ENCODE measurements at places on chromosomes 7 and 10.

- no peak for DNase-seq
These were observed 54.6 kb downstream of the HTR5A start for GRCh38 chr7:155124706-155125105.

- DNase-seq: no peak
These were observed 98.7 kb upstream of the NPTX2 start for GRCh38 chr7:98518159-98518947.

GRCh38 chr10:95404864-95405263, 114.1 kb upstream of the PDLIM1 start:
- no peak for DNase-seq

- DNase-seq: no peak
These were observed 166.3 kb downstream of the RNLS start for GRCh38 chr10:88416801-88417200.

- DNase-seq: no peak
These were observed 101.6 kb downstream of the ARL5B start for GRCh38 chr10:18760836-18761235.

- no peak for DNase-seq
These were observed 54.3 kb upstream of the KCND2 start for GRCh38 chr7:120218712-120219111.
